Common myeloid progenitor, CD34-positive (primary cell): ENCODE measurements at places on chromosomes 1 and 21.
A peak's percentile ranks its signal among the peaks of the same experiment; 100 is the strongest.

- no peak for DNase-seq
These were observed 59.7 kb downstream of the MRPL37 start for GRCh38 chr1:54259546-54260140.

GRCh38 chr1:22043198-22043769 is 9.2 kb upstream of the CDC42 start:
- DNase-seq, result no peak

DNA sequence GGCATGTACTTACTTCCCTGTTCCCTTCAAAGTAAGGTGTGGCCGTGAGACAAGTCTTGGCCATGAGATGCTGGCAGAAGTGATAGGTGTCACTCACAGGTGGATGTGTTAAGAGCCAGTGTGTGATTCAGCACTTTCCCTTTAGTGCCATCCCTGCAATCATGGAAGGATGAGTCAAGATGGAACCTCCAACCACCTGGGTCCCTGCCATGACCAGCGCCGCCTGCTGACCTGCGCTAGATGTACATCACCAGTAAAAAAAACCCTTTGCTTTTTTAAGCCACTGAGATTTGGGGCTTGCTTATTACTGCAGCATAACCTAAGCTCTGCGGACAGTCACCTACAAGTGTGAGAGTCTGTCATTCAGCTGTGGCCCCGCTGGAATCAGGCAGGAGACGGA is 71.7 kb downstream of the TOMM20 start:
- no peak for DNase-seq

GRCh38 chr21:44299458-44300261 is at the start of gene PFKL:
TSS of gene PFKL (plus strand) at chr21:44300053. CDS start at chr21:44300106, 53 bp downstream.
- peak; percentile 85 for DNase-seq

- DNase-seq, result no peak
These were observed 488.7 kb upstream of the USP24 start for GRCh38 chr1:55703726-55704363.

GRCh38 chr21:37909936-37910335 is 6.3 kb downstream of the KCNJ6 start:
- no peak for DNase-seq

DNA sequence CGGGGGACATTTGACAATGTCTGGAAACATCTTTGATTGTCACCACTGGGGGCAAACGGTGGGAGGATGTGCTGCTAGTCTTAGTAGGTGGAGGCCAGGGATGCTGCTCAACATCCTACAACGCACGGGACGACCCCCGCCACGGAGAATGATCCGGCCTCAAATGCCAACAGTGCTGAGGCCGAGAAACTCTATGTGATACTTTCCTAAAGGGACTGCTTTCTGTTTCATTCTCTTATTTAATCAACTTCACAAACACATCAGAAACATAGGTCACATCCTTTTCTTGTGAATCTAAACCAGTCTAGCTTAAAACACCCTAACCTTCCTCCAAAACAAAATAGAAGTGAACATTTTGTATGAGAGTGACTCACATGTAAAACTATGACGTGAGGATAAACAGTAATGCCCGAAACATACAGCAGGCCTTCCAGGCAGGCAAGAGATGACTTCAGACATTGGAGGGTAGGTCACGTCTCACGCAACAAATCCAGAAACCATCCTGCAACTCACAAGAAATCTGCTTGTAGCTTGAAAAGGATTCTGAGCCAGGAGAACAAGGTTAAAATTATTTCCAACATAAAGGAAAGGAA is 37.2 kb upstream of the ETS2 start:
- no peak for DNase-seq

GRCh38 chr1:53273526-53273925 is 35.2 kb upstream of the MAGOH start:
- DNase-seq, result no peak

DNA sequence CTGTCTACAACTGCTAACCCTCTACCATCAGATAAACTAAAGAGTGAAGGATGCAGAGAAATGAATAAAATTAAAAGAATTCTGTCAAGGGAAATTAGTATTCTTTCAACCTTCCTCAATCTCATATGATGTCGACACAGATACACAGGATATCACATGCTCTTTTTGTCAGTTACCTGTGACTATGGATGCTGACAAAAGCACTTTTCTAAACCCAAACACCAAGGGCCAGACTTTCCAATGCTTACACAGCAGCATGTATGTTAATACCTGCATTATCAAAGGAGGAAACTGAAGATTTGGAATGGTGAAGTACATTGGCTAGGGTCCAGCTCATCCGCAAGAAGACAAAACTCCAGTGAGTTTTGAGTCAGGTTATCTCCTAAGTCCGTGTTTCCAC is 294.0 kb downstream of the SMYD3 start:
- no peak for DNase-seq

DNA sequence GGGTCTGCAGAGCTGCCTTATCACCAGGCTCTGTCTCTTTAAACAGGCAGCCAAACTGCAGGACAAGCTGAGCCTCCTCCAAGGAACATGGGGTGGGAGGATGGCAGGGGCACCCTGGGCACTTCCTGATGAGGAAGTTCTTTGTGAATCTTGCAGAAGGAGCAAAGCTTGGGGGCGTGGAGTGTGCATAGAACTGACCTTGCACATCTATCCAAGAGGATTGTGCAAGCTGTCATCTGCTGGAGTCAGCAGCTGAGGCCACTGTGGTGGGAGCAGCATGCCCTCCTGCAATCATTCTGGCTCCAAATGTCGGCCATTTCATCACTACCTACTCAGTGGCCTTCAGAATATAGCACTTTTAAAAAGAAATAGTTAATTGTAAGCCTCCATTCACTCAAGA is 182.2 kb downstream of the AJAP1 start:
- DNase-seq, result no peak

- peak; percentile 37 for DNase-seq
These were observed 577 bp downstream of the RAB3GAP2 start for GRCh38 chr1:220271706-220272046.

- peak; percentile 10 for DNase-seq
These were observed 328.2 kb downstream of the KCTD3 start for GRCh38 chr1:215895276-215895675.

- DNase-seq, result no peak
These were observed 18.7 kb downstream of the CLSTN1 start for GRCh38 chr1:9805006-9805508.

DNA sequence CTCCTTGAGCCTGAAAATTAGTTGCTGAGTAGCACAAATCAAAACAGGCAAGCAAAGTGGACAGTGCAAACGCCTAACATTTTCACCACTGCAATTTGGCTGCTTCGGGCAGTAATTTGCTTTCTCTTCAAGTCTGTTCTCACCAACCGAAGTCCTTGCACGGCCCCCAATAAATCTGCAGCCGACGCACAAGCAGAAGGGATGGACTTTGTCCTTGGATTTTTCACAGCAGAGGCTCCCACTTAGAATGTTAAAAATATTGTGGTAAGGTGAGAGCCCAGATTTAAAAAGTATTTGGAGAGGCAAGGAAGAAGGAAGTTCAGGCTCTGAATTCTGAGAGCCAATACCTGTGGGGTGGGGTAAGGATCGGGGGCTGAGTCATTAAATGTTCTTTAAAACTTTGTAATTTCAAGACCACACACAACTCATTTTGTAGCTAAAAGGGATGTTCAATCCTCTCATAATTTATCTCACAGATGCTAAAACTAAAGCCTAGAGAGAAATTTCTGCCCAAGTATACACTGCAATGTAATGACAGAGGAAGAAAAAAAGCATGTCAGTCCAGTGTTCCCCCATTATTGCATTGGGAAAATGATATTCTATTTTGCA is 6.2 kb downstream of the CD247 start:
- no peak for DNase-seq

DNA sequence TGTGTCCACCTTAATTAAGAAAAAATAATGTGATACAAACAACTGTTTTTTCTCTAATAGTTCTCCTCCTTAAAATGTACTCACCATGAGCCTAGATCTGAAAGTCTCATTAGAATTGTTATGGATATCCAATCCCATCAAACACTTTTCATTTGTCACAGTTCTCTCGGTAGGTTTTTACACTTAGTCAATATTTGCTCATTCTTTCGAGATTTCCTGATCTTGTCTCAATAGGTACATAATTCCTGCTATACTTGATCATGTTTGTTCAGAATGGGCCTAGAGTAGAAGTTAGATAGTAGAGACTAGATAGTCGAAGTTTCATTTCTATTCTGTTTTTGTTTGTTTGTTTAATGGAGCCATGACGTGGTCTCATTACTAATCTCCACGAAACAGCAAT is 2005.7 kb downstream of the NCAM2 start:
- no peak for DNase-seq

- DNase-seq, result no peak
These were observed 10.4 kb downstream of the COL18A1 start for GRCh38 chr21:45415188-45415942.

GRCh38 chr1:54975356-54976108 is 4.9 kb upstream of the TMEM61 start:
- DNase-seq, result no peak

DNA sequence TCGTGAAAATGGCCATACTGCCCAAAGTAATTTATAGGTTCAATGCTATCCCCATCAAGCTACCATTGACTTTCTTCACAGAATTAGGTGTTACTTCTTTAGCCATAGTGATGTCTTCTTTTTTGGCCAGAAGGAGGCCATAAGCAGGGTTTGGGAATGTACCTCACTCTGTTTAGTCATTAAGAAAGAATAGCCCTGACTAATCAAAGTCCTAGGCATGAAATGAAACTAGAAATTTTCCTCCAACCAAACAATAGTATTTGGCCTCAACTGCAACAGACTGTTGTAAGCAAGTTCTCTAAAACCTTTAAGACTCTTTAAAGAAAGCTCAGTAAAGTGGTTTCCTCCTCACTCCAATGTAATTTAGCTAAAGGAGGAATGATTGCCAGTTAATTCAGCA is 163.9 kb downstream of the AKT3 start:
- peak; percentile 5 for DNase-seq

DNA sequence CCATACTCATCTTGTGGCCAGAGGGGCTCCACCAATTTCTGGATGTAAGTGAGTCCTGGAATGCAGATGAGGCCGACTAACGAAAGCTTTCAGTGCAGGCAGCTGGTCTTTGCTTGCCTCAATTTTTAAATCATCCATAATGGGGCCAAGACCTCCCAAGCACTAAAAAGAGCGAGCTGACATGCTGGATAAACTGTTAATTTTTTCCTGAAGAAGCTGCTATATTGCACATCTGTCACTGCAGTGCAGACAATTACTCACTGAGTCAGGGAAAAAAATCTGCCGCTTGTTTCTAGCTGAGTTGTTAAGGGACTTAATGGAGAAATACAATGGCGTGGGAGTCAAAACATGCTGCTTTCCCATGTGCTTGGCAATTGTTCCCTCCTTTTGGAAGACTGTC is 205.5 kb downstream of the GPATCH2 start:
- DNase-seq, result no peak

DNA sequence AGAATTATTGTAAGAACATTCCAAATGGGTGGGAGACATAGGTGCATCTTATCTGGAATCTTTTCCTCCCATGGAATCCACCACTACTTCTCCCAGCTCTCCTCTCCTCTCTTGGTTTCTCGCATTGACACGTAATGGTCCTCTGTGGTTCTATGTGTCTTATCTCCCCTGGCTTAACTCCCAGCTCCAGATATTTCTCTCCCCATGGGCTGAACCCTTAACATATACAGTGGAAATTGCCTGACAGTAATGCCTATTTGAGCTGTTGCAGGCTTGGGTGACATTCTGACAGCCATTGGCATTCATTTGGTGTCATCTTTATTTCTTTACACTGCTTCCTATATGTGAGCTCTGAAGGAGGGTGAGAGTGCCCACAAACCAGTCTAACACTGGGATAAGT is 118.3 kb downstream of the SPATA46 start:
- no peak for DNase-seq

- peak; percentile 97 for DNase-seq
These were observed at the start of gene ARHGAP30 for GRCh38 chr1:161069731-161070270. TSS of gene ARHGAP30 (minus strand) at chr1:161069891. CDS start at chr1:161069624, 267 bp downstream.
